ENCODE measurements at places on chromosomes 2 and 18.
A peak's percentile ranks its signal among the peaks of the same experiment; 100 is the strongest.

- no peak for DNase-seq
These were observed 12.3 kb downstream of the B3GNT2 start for GRCh38 chr2:62208074-62208757.

DNA sequence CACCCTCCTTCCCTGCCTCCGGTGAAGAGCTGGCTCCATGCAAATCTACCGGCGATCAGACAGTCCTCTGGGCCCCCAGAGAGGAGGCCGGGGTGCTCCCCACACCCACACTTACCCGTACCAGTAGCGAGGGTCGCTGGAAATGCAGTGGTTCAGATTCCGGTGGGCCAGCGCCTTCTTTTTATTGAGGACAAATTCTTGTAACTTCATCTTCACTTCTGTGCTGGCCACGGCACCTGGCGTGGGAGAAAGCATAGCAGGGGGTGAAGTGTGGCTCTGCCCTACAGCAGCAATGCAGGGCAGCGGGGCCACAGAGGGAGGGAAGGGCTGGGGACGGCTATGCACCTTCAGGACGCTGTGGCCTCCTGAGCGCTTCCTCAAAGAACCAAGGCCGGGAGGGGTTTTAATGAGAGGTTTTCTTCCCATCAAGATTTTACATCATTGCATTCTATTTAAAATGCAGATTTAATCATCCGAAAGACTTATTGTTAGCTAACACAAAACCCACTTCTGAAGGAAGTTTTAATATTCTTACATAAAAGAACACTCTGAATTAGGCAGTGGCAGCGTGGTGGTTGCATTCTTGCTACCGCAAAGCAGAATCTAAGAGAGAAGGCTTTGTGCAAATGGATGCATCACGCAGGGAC, 237.0 kb downstream of the HDAC4 start:
- DNase-seq, result no peak

DNA sequence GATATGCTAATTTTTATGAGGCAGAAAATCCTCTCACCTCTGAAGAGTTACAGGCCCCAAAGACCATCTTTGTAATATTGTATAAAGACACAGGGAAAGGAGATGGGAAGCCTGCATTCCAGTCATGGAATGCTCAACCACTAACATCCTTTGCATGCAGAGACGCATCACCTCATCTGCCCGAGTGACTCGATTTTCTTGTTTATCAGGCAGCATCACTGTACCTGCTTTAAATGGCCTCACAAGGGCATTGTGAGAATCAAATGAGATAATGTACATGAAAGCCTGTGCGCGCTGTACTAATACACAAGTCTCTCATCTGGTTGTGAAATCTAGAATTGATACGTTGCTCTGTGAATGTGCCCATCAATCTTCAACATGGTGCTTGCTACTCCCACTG, 10.2 kb upstream of the TMEM247 start:
- no peak for DNase-seq

DNA sequence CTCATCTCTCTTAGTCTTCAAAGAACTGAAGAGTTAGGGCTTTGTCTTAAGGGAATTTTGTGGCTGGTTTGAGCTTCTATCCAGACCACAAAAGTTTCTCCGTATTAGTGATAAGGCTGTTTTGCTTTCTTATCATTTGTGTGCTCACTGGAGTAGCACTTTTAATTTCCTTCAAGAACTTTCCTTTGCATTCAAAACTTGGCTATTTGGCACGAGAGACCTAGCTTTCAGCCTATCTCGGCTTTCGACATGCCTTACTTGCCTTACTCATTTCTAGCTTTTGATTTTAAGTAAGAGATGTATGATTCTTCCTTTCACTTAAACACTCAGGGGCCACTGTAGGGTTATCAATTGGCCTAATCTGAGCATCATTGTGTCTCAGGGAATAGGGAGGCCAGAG, 29.9 kb downstream of the HDHD2 start:
- no peak for DNase-seq

- DNase-seq, result no peak
These were observed 4.3 kb upstream of the ADI1 start for GRCh38 chr2:3523551-3524041.

GRCh38 chr2:173399229-173399628, 44.6 kb downstream of the CDCA7 start:
- no peak for DNase-seq

DNA sequence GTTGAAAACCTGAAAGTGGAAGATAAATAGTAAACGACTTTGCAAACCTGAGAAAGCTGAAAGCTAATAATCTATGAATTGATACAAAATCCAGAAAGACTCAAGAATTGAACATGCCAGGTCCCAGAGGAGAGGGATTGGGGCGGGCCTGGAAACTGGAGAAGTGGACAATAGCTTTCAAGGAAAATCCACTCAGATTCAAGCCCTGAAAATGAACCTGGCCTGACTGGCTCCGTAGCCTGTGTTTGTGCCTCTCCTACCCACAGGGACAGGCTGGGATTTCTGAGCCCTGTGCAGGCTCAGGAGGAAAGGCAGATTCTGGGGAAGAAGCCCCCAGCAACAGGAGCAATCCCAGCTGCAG, 274.8 kb upstream of the HS6ST1 start:
- no peak for DNase-seq

DNA sequence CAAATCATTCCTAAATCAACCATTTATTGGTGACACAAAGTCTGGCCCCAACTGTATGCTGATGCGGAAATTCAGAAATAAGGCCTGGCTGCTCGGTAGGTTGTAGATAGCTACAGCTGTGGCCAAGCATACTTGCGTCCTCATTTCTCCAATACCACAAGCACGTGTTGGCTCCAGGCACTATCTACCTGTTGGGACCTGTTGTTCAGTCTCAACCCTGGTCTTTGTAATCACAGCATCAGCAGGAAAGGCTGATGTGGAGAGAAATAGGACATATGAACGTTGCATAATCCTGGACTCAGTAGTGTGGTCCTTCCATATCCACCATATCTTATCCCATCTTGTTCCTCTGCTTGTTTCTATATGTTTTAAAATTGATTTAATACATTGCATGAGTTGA, 212.6 kb downstream of the PMAIP1 start:
- DNase-seq, result no peak

- DNase-seq, result no peak
These were observed 667 bp downstream of the REEP1 start for GRCh38 chr2:86336675-86337243.

GRCh38 chr2:62474176-62474575, 31.8 kb downstream of the TMEM17 start:
- no peak for DNase-seq

DNA sequence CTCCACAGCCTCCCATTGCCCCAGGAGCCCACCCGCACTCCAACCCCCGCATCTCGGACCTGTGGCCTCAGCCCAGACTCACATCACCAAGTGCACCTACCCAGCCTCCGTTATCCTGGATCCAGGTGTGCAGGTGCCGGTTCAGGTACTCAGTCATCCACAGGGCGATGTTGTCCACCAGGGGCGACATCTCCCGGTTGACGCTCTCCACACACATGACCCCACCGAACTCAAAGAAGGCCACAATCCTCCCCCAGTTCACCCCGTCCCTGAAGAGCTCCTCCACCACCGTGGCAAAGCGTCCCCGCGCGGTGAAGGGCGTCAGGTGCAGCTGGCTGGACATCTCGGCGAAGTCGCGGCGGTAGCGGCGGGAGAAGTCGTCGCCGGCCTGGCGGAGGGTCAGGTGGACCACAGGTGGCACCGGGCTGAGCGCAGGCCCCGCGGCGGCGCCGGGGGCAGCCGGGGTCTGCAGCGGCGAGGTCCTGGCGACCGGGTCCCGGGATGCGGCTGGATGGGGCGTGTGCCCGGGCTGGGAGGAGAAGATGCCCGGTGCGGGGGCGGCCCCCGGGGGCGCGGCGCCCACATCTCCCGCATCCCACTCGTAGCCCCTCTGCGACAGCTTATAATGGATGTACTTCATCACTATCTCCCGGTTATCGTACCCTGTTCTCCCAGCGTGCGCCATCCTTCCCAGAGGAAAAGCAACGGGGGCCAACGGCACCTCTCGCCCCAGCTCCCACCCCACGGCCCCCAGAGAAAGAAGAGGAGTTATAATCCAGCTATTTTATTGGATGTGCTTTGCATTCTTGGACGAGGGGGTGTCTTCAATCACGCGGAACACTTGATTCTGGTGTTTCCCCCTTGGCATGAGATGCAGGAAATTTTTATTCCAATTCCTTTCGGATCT, 1.3 kb downstream of the BCL2 start:
- peak; percentile 76 for DNase-seq

GRCh38 chr18:31513189-31513935, 15.4 kb downstream of the DSG2 start:
- no peak for DNase-seq

- no peak for DNase-seq
These were observed 416.8 kb downstream of the RNF144A start for GRCh38 chr2:7333960-7334493.

- no peak for DNase-seq
These were observed 21.3 kb downstream of the PPP3R1 start for GRCh38 chr2:68231061-68231372.

- no peak for DNase-seq
These were observed 312.9 kb downstream of the PRKCE start for GRCh38 chr2:45964223-45964841.

DNA sequence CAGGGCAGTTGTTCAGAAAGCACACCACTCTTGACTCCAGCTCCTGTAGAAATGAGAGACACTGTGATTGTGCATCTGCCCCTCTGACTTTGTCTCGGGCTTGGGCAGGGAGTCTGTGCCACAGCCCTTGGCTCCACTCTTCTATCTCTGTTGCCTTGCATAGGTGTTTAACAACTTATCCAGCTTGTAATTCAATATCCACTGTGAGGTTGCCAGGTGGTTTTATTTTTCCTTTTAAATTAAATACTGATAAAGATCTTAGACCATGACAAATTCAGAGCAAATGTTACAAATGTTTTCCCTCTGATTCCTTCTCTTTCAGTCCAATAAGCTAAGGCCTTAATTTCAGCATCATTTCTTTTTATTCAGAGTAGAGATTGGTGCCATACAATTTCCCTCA, 421.7 kb downstream of the STK39 start:
- DNase-seq, result no peak

- no peak for DNase-seq
These were observed 583 bp upstream of the CD226 start for GRCh38 chr18:69948256-69948655.

DNA sequence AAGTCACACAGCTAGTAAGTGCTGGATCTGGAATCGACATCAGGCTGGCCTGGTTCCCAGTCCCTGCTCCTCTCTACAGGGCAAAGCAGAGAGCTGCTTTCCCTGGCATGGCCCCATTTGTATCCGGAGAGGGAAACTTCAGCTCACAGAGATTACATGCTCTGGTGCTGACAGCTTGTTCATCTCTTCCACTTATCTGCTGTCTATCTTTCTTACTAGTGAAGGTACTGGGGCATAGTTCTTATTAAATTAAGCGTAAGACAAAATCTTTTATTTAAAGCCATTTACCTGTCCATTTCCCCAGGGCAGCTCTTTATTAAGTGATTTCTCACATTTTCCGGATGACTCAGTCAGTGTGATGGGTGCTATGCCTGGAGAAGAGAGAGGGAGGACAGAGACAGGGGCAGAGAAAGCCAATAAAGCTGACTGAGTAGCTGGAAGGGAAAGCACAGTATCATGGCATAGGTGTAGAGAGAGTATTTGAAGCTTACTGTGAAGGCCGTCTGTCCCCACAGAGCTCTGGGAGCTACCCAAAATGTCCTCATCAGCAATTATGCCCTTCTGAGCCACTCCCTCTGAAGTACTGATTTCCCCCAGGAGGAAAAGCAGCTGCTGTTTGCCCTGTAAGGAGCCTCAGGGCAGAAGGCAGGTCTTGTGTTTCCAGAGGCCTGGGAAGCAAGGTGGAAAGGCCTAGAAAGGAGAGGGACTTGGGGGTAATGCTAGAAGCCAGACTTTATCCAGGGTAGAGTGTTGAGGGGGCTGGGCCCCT, 44.1 kb upstream of the EPAS1 start:
- no peak for DNase-seq

DNA sequence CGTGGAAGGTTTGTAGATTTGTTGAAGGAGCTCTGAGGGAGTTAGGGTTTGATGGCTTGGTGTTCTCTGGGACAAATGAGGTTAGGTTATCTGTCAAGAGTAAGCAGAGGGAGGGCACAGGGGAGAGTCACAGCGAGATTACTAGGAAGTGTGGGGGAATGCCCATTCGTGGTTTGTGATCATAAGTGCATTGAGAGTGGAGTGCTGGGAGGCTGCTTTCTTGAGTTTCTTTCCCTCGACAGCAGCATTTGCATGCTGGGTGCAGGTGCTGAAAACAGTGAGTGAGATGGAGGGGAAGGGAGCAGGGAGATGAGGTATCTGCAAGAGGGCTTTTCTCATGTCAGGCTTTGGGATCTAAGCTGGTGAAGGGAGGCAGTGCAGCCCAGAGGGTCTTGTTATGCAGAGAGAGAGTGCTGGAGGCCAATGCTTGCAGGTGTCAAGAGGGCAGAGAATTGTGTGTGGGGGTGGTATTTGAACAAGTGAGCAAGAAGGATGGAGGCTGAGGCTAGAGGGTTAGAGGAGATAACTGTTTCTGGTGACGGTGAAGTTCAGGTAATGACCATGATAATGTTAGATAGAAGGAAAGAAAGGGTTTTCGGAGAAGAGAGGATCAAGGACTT, 8.8 kb downstream of the RALB start:
- no peak for DNase-seq

GRCh38 chr2:121044412-121044811, 240.6 kb downstream of the TFCP2L1 start:
- no peak for DNase-seq

GRCh38 chr2:62340994-62341484, 145.1 kb downstream of the B3GNT2 start:
- DNase-seq, result no peak

DNA sequence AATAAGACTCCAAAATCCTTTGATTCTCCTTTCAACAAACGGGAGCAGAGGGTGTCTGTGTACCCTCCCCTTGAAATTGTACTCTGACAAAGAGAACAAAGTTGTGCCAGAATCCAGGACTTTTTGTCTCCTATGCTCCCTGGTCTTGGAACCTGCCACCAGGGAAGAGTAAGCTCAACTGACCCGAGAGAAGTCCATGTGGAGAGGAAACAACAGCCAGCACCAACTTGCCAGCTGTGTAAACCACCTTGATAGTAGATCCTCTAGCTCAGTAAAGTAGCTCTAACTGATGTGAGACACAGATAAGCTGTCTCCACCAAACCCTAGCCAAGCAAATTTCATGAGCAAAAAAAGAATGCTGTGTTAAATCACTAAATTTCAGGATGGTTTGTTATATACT, 46.9 kb downstream of the LNPK start:
- DNase-seq, result no peak

GRCh38 chr2:224958462-224958857, 83.8 kb downstream of the DOCK10 start:
- no peak for DNase-seq

GRCh38 chr2:8620611-8621382, 61.1 kb upstream of the ID2 start:
- no peak for DNase-seq
